ENCODE measurements at places on chromosomes 7 and 10. TPM values are rescaled to one million over a fixed set of nuclear protein-coding genes. Genes with fewer than 3 reads are reported as not detected.

DNA sequence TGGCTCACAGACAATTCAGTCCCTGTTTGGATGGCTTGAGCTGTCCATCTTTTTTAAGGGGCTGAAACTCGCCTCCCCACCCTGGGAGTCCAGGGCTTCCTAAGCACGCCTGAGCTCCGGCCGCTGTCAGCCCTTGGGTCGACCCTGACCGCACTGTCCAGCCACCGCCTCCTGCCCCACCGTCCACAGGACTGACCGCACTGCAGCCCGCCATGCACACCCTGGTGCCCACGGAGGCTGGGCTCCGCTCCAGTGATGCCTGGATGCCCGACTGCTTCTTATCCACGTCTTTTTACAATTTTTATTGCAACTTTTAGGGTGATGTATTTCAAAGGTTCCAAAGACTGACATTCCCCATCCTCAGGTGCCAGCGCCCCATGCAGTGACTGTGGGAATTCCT lies 39.4 kb upstream of the FOXL3 start:
- no peak overlapping the region for H3K27ac ChIP-seq
- H3K27me3 ChIP-seq, result no peaks in the 10 kb centered on the region
- no peaks in the 10 kb centered on the region for H3K4me1 ChIP-seq
- H3K4me3 ChIP-seq, result no peak overlapping the region
- peaks cover 12% of the 10 kb centered on the region for H3K36me3 ChIP-seq
- DNase-seq, result no peak

GRCh38 chr7:68936471-68937035 lies 661.7 kb upstream of the AUTS2 start:
- peaks cover 3% of the 10 kb centered on the region for H3K36me3 ChIP-seq
- peaks cover 3% of the 10 kb centered on the region for H3K27me3 ChIP-seq
- no peak overlapping the region for H3K27ac ChIP-seq
- DNase-seq, result no peak

NUP205 gene
- 27.5 TPM for total RNA-seq

CRYGN gene
- not detected for total RNA-seq

DNA sequence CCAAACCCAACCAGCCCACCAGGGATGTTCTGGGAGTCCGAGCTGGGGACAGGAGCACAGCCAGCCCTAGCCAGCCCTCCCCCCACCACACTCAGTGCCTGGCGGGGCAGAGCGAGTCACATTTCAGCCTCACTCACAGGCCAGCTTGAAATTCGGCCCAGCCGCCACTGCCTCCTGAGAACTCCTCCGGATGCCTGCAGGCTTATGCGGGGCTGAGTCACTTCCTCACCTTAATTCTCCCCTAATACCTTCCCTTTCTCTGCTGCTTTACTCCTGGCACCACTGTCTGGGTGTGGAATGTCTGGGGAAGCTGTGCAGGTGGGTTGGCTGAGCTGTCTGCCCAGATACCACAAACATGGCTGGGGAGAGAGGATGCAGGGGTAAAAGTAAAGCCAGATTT lies 22.6 kb upstream of the DLG5 start:
- H3K36me3 ChIP-seq, result peaks cover 3% of the 10 kb centered on the region
- no peak overlapping the region for H3K4me3 ChIP-seq
- DNase-seq, result no peak
- no peaks in the 10 kb centered on the region for H3K27me3 ChIP-seq
- peaks cover 23% of the 10 kb centered on the region for H3K4me1 ChIP-seq

- no peak for DNase-seq
- H3K27ac ChIP-seq, result no peak overlapping the region
- no peaks in the 10 kb centered on the region for H3K27me3 ChIP-seq
- H3K36me3 ChIP-seq, result no peaks in the 10 kb centered on the region
These were observed 613.2 kb downstream of the SDK1 start for GRCh38 chr7:3914051-3914775.

- DNase-seq, result no peak
- no peak overlapping the region for H3K4me3 ChIP-seq
- peaks cover 62% of the 10 kb centered on the region for H3K36me3 ChIP-seq
These were observed 13.1 kb downstream of the FZD9 start for GRCh38 chr7:73446682-73447081.

TAS2R41 gene
- total RNA-seq, result not detected

- peaks cover 35% of the 10 kb centered on the region for H3K27me3 ChIP-seq
- DNase-seq, result no peak
- no peak overlapping the region for H3K27ac ChIP-seq
- no peak overlapping the region for H3K4me3 ChIP-seq
- H3K36me3 ChIP-seq, result no peaks in the 10 kb centered on the region
These were observed 3.1 kb upstream of the SFRP5 start for GRCh38 chr10:97774811-97775294.

PPP1R17 gene
- not detected for total RNA-seq

ZPBP gene
- total RNA-seq, result not detected

ELAPOR2 gene
- 15.8 TPM for total RNA-seq

GRCh38 chr10:48878091-48878490 lies 61.5 kb downstream of the LRRC18 start:
- H3K27ac ChIP-seq, result no peak overlapping the region
- DNase-seq, result no peak
- peaks cover 3% of the 10 kb centered on the region for H3K27me3 ChIP-seq
- no peaks in the 10 kb centered on the region for H3K36me3 ChIP-seq

ITGA8 gene
- total RNA-seq, result 5.6 TPM

DNA sequence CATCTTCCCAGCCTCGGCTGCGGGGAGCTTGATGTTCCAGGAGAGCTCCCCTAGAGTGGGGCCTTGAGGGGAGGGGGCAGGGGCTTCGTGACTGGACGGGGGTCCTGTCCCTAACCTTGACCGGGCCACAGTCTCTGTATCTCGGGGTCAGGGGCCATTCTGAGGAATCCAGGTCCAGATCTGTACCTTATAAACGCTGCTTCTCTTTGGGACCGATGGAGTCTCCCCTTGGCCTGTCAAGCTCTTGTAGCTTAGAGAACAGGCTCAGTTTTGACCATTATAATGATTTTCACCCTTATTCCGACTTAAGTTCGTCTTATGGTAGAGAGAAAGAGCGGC lies 831 bp downstream of the ZKSCAN5 start:
- H3K4me1 ChIP-seq, result peaks cover 27% of the 10 kb centered on the region
- H3K36me3 ChIP-seq, result no peaks in the 10 kb centered on the region
- H3K27ac ChIP-seq, result peak overlapping the region; percentile 99
- H3K4me3 ChIP-seq, result peak overlapping the region; percentile 95
- no peak for DNase-seq

- H3K27ac ChIP-seq, result no peak overlapping the region
- no peak overlapping the region for H3K4me3 ChIP-seq
- peaks cover 10% of the 10 kb centered on the region for H3K27me3 ChIP-seq
- DNase-seq, result no peak
- no peaks in the 10 kb centered on the region for H3K4me1 ChIP-seq
These were observed 50.6 kb upstream of the STEAP4 start for GRCh38 chr7:88357294-88357693.

Data from chondrocyte (in vitro differentiated cells).